ENCODE measurements at places on chromosomes 5 and 9. TPM values are rescaled to one million over a fixed set of nuclear protein-coding genes. Genes with fewer than 3 reads are reported as not detected.
A peak's percentile ranks its signal among the peaks of the same experiment; 100 is the strongest.

GRCh38 chr9:86525182-86525581 lies 171.0 kb upstream of the TUT7 start:
- no peak for DNase-seq

DNA sequence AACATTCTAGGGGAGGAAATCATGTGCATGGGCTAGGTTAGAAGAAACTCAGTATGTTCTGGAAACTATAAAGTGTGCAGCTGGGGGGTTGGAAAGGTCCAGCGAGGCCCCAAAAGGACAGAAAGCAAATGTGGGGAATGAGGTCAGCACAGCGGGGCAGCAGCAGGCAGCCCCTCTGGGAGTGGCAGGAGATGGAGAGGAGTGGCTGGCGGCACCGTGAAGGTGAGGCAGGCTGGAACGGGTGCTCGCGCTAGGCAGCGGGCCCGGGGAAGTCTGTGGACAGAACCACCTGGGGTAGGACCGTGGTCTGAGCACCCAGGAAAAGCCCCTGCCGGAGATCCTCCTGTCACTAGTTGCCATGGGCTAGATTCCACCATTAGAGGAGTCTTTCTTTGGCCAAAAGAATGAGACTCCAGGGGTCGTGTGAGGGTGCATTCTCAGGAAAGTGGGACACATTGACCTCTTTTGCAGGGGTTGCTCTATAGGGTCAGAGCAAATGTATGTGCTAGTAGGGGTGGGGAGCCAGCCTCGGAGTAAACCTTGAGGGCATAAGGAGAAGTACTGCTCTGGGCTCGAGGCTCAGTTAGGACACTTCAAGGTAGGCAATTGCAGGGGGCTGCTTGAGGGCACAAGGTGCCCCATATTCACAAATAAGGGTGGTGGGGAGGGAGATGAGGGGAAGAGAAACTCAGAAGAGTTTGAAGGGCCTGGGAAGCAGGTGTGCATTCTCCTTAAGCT lies 61.2 kb downstream of the IL6ST start:
- DNase-seq: no peak

ZNF483 gene
- 261 TPM for total RNA-seq

DNA sequence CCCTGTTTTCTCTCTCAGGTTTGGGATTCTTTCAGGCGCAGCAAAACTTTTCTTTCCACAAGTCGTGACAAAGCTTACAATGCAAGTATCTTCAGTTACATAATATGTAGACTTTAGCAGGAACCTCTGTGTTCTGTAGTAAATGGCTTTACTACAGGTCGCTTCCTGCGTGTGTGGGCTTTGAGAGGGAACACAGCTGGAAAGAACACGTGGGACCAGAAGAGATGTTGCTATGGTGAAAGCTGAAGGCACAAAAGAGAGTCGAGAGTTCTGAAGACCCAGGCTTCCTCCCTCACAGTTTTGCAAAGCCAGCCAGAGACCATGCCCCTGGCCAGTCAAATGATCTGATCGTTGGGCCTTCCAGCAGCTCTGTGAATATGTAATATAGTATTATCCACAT lies 4.0 kb downstream of the ANKRD55 start:
- no peak for DNase-seq

- DNase-seq: no peak
Measured at GRCh38 chr5:163433271-163433670, 4.1 kb upstream of the CCNG1 start.

GRCh38 chr9:126228781-126229444 lies 97.7 kb upstream of the MVB12B start:
- DNase-seq: peak; percentile 81

- DNase-seq: no peak
Measured at GRCh38 chr9:110087605-110088004, 120.4 kb downstream of the C9orf152 start.

GRCh38 chr5:135846311-135846710 lies 11.8 kb downstream of the SLC25A48 start:
- no peak for DNase-seq

DNA sequence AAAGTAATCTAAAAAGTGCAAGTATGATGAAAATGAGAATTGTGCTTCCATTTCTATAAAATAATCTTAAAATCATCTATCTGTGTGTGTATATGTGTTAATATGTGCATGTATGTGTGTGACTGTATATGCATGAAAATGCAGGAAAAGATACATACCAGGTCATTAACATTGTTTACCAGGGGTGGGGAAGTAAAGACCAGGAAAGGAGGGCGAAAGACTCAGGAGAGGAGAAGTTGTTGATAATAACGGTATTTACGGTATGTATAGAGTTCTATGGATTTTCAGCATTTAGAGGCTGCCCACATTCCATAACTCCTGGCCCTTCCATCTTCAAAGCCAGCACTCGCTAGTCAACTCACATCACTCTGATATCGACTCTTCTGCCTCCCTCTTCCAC lies 111.0 kb upstream of the SPDL1 start:
- no peak for DNase-seq

- no peak for DNase-seq
Measured at GRCh38 chr5:149837680-149838269, 106.8 kb downstream of the PDE6A start.

DNA sequence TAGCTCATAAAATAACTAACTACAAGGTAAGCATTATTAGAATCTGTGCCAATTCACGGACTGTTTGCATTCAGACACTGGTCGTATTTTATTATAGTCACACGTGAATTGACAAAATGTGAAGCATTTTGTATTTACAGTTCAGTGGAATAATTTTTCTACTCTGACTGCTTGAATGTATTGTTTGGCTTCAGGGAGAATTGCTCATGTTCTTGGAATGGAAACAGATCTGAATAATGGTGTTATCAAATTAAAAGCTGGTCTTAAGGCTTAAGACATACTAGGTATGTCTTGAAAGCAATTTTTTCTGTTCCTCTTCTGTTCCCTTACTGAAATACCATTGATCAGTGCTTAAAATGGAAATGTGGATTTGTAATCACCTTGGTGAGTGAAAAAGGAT lies 543.7 kb upstream of the TLE4 start:
- no peak for DNase-seq

DNA sequence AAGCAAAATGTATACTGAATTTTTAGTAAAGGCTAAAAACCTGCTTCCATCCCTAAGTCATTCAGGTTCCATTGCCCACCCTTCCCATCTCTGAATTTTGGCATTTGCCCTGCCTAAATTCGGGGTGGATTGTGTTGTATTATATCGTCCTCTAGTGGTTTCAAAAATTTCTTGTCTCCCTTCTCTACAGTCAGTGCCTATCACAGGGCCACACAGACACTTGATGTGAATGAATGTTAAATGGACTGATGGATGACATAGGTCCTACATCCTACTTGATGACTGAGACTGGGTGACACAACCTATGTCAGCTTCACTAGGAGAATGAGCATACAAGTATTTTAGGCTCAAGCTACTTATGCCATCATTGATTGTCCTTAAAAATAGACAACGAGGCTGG lies 45.6 kb upstream of the SLC30A5 start:
- no peak for DNase-seq

- no peak for DNase-seq
Measured at GRCh38 chr5:175129121-175129520, 314.9 kb downstream of the DRD1 start.

- no peak for DNase-seq
Measured at GRCh38 chr5:64653766-64654560, 36.3 kb upstream of the SHISAL2B start.

SUSD1 gene
- 17.3 TPM for total RNA-seq

DNA sequence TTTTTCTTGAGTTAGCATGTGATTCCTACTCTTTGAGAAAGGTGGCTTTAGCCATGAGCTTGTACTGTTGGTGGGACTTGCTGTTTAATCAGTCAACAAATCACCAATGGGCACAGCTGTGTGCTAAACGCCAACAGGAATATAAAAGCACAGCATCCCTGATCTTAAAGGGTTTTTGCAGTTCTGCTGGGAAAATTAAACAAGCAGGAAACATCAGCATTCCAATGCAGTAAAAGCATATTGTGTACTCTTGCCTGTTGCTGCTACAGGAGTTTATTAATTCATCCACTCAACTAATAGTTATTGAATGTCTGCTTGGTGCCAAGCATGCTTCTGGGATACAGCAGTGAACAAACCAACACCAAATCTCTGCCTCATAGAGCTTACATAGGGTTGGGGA lies 27.4 kb upstream of the F2RL1 start:
- no peak for DNase-seq

SHOC1 gene
- total RNA-seq: not detected

PCDHB14 gene
- 16.9 TPM for total RNA-seq

MOB3B gene
- total RNA-seq: 28.9 TPM

GRCh38 chr9:93126825-93127368 lies 7.2 kb downstream of the NINJ1 start:
- DNase-seq: peak; percentile 39

Data from dorsolateral prefrontal cortex (tissue), 122 donors.